ENCODE measurements at places on chromosomes 3 and 15. TPM values are rescaled to one million over a fixed set of nuclear protein-coding genes. Genes with fewer than 3 reads are reported as not detected.

The NEO1 gene
- total RNA-seq: 97.5 TPM

The LOXL1 gene
- total RNA-seq: 48.2 TPM

The TP63 gene
- total RNA-seq: 4.3 TPM

The MCTP2 gene
- total RNA-seq: 12.4 TPM

The CDCP1 gene
- total RNA-seq: 0.99 TPM

The CLDN16 gene
- total RNA-seq: 0.50 TPM

The IGSF11 gene
- 13.6 TPM for total RNA-seq

The IQCH gene
- 6.1 TPM for total RNA-seq

The KCNAB1 gene
- total RNA-seq: 10.1 TPM

The ZNF80 gene
- 0.06 TPM for total RNA-seq

The CTXND1 gene
- 6.3 TPM for total RNA-seq

The MINDY2 gene
- 17.9 TPM for total RNA-seq

The SAXO2 gene
- 5.9 TPM for total RNA-seq

The FAM174B gene
- 23.5 TPM for total RNA-seq

The NTRK3 gene
- 62.7 TPM for total RNA-seq

The FHIT gene
- 8.4 TPM for total RNA-seq

The MNS1 gene
- total RNA-seq: 4.5 TPM

The GFM1 gene
- 56.3 TPM for total RNA-seq

The NAALADL2 gene
- total RNA-seq: 19.1 TPM

The RPP25 gene
- total RNA-seq: 7.1 TPM

The HHATL gene
- 2.1 TPM for total RNA-seq

The C15orf62 gene
- 0.20 TPM for total RNA-seq

The PLS1 gene
- 3.8 TPM for total RNA-seq

The GOLGA8G gene
- total RNA-seq: not detected

The CPEB1 gene
- total RNA-seq: 5.1 TPM
